IPS DF 19.7 (cell line): ENCODE measurements at places on chromosomes 11 and 22.
A peak's percentile ranks its signal among the peaks of the same experiment; 100 is the strongest.

GRCh38 chr11:100805506-100806199 is 118.6 kb downstream of the ARHGAP42 start:
- no peak for DNase-seq

- no peak for DNase-seq
These were observed 33.2 kb downstream of the ZNF195 start for GRCh38 chr11:3345736-3346135.

DNA sequence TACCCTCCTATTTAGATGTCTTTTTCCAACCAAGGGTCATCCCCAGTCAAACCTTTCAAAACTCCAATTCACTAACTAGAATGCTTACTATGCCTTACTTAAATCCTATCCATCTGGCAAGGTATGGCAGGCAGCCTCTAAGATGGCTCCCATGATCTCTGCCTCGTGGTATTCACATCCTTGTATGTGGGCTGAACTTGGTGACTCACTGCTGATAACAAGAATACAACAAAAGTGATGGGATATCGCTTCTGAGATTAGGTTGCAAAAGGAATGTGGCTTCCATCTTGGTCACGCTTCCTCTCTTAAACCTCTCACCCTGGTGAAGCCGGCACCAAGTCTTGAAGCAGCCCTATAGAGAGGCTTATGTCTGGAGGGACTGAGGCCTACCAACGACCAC is 29.6 kb upstream of the UPB1 start:
- DNase-seq: no peak

DNA sequence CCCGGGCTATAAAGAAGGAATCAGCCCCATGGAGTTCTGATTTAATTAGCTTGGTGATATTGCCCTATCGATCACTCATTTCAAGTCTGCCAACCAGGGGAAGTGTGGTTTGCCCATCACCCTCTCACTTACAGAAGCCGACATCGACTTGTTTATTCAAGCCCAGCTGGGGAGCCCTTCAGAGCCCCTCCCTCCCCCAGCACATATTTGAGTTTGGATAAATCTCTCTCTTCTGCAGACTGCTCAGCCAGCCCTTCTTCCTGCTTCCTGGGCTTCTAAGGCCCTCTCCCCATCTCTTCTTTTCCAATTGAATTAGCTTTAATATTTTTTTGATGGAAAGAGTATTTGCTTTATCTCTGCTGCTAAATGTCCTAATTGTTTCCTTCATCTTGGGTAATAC is 299.0 kb downstream of the MIAT start:
- DNase-seq: no peak

GRCh38 chr11:86469491-86470388 is 95.1 kb downstream of the CCDC81 start:
- DNase-seq: no peak

DNA sequence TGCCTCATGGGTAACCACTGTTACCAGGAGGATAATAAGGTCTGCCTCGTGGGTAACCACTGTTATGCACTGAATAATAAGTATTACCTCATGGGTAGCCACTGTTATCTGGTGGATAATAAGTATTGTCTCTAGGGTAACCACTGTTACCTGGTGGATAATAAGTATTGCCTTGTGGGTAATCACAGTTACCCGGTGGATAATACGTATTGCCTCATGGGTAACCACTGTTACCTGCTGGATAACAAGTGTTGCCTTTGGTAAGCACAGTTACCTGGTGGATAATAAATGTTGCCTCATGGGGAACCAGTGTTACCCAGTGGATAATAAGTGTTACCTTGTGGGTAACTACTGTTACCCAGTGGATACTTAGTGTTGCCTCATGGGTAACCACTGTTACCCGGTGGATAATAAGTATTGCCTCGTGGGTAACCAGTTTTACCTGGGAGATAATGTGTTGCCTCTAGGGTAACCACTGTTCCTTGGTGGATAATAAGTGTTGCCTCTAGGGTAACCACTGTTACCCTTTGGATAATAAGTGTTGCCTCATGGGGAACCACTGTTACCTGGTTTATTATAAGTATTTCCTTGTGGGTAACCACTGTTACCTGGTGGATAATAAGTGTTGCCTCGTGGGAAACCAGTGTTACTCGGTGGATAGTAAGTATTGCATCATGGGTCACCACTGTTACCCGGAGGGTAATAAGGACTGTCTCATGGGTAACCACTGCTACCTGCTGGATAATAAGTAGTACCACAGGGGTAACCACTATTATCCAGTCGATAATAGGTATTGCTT is 10.6 kb upstream of the NXPE4 start:
- no peak for DNase-seq

DNA sequence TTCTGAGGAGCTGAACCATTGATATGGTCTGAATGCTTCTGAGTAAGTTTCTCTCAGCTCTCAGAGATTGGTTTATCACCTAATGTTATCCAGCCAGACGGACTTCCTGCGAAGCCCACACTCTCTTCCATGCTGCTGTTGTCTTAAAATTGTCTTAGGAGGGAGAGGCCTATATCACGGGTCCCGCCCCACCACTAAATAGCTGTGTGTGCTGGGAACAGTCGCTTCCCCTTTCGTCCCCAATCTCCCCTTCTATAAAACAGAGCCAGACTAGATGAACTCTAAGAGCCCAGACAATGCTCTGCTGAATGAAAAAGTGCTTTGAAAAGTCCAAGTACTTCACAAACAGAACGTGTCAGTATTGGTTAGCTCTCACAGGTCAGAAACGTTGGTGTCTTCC is 81.4 kb upstream of the AKIP1 start:
- no peak for DNase-seq

- DNase-seq: no peak
These were observed 2.8 kb downstream of the THRSP start for GRCh38 chr11:78066471-78066870.

DNA sequence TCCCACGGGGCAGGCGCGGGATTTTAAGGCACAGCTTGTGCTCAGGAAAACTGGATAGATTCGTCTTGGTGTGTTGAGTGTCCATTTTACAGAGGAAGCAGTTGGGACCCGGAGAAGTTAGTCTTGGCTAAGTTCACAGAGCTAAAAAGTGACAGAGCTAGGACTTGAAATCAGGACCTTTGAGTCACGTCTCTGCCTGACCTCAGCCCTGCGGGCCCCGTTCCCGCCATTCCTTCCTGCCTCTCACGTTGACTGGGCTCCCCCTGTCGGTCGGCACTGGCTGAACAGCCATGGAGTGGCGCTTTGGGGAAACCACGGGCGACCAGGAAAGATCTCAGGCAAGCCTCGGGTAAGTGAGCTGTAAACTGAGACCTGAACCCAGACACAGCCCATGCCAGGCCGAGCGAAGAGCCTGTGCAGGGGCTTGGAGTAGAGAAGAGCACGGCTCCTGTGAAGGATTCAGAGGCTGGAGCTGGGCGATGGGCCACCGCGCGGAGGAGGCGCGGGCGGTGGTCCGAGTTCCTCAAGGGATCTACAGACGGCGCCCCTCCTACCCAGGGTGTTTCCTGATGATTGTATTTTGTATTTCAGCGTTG is 54.1 kb downstream of the WNT11 start:
- peak; percentile 42 for DNase-seq

GRCh38 chr22:26912655-26913345 is 255.4 kb downstream of the MIAT start:
- DNase-seq: no peak

GRCh38 chr11:93054881-93055280 is 85.4 kb downstream of the MTNR1B start:
- no peak for DNase-seq

DNA sequence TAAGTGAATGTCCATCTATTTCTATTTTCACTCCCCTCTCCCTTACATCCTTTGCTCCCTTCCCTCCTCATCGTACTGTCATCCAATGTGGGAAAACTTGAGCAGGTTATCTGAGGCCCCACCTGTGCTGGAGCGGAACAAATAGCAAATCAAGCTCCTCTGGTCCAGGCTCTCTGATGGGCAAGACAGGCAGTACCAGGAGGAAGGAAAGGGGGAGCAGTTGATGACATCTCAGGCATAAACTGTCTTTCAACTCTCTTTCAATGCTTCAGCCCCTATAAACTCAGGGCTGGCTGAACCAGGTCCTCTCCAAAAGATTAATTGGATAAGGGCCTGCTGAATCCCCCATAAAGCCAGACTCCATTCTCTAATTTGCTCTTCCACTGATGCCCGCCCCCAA is 1.5 kb upstream of the CCKBR start:
- DNase-seq: no peak

GRCh38 chr11:102306817-102307726 is 10.2 kb upstream of the BIRC3 start:
- DNase-seq: no peak

- no peak for DNase-seq
These were observed 190.2 kb downstream of the DSCAML1 start for GRCh38 chr11:117606790-117607189.

GRCh38 chr22:43892183-43892894 is 526 bp upstream of the PNPLA5 start:
- no peak for DNase-seq

DNA sequence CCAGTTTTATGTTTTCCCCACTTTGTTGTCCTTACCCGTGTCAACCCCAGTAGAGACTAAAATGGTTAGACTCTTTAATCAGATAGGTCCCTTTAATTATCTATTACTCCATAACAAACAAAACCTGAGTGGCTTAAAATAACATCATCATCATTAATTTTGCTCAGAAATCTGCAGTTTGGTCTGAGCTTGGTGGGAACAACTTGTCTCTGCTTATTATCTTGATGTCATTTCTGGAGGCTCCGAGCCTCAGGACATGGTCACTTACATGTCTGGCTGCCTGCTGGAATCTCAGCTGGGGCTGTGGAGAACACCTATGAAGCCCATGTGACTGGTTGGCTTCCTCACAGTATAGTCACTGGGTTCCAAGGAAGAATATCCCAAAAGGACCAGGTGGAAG is 26.7 kb downstream of the UVRAG start:
- DNase-seq: no peak

DNA sequence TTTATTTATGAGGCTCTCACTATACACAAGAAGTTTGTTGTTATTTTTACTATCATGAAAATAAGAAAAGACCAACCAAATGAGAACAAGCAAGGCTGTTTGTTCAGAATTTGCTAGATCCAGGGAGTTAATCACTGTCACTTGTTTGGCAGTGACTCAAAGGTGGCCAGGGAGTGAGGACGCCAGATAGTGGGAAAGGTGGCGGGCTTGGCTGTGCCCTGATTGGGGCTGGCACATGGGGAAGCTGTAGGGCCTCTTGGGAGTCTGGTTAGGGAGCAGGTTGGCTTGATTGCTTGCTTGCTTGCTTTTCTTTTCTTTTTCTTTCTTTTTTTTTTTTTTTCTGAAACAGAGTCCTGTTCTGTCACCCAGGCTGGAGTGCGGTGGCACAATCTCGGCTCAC is 53.1 kb upstream of the SLC22A12 start:
- no peak for DNase-seq

- DNase-seq: no peak
These were observed 59.8 kb upstream of the WNT7B start for GRCh38 chr22:46036558-46037408.

DNA sequence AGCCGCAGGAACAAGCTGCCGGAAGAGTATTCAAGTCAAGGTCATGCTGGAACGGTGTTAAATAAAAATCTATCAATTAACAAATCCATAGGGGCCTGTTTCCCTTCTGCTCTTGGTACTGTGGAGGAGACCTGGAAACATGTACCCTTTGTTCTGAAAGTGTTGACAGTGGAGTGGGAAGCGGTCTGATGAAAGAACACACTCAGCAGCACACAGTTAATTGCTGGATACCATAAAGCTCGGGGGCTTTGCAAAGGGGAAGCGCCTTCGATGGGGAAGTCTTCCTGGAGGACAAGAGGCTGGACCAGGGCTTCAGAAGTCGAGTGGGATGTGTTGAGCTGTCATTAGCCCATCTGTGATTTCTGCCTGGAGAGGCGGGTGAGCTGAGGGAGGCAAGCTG is 112.5 kb upstream of the CLPB start:
- no peak for DNase-seq

DNA sequence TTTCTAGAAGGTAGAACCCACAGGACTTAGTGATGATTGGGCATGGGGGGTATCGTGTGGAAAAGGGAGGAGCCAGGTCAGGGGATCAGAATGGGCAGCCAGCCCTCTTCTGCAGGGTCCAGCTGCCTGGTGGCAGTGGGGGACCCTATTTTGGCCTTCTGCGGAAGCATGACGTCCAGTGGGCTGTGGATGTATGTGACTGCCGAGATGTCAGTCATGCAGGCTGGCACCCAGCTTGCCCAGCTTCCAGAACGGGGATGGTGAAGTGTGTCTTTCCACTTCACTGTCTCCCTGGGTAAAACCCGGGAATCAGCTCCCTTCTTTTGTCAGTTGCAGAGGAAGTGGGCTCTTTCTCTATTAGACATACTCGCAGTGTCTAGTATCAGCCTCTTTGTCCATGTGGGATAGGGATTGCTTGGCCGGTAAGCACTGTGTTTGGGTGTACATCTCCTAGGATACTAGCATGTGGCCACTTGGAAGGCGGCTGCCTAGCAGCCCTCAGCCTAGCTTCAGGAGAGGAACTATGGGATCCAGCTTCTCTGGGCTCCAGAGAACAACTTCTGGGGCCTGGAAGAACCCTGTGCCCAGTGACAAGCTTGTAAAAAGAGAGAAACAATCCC is 51.4 kb downstream of the GRIK4 start:
- no peak for DNase-seq

DNA sequence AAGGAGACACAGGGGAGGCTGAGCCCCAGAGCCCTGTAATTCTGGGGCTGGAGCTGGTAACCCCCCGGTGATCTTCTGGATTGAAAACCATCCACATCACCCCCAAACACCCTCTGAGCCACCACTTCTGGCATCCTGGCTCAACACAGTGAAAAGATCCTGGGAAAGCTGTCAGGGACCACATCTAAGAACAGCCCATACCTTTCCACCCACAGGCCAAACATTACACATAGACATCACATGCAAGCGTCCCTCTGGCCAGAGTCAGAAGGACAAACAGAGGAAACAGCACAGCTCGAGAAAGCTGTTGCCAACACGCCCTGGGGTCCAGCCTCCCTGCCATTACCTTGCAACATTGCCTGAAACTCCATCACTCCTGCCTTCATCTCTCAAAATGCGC is 469.5 kb downstream of the SOX6 start:
- DNase-seq: no peak

DNA sequence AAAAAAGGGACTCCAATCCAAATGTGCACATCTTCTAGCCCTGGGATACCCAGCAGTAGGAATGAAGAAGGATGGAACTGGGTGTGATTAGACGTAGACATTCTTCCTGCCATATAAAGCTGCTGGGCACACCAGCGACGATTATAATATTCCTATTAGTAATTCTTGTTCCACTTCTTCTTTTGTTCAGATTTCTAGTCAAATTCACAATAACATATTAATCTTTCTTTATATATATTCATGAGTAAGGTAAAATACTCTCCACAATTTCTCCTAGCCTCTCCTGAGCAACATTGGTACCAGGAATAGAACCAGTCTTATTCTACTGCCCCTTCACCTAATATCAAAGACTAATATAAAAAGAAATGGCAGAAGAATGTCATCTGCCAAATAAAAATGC is at the start of gene OR52E8:
Gene OR52E8, minus strand, starts transcription at position 101 of the 400 bp plus-strand sequence. Its CDS starts 0 bp downstream, at position 101.
- DNase-seq: no peak

GRCh38 chr11:8765294-8765693 is 82.7 kb downstream of the RPL27A start:
- DNase-seq: no peak
